ENCODE measurements at places on chromosomes 1 and 21.

DNA sequence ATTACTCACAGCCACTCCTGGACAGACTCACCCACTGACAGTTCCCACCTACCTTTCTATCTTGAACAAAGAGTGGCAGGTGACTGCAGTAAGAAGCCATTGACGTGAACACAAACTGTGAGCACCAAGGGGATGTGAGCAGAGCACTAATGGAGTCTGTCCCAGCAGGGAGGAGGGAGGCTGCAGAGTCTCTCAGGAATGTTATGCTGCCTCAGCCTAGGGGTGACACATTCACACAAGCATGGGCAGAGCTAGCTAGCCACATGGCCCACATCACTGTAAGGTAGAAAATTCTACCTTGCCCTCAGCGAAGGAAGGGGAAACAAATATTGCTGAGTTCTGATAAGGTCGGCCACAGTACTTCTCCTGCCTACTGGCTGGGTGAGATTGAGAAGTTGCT is 56.8 kb upstream of the PTGFRN start:
- DNase-seq = no peak

DNA sequence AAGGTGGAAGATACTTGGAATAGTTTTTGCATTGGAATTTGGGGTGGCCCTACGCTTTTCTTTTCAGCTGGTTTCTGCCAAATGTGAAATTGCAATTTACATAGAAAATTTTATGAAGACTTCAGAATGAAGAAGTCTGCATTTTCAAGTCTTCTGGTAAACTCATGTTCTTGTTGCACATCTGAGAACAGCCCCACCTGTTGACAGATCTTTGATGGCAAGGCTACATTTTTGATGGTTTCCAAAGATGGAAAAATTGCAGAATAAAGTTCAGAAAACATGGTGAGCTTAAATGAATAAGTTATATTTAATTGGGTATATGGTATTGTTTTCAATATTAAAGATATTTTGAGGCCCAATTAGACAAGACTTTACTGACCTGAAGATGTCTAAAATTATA is 25.4 kb downstream of the OLFM3 start:
- no peak for DNase-seq

DNA sequence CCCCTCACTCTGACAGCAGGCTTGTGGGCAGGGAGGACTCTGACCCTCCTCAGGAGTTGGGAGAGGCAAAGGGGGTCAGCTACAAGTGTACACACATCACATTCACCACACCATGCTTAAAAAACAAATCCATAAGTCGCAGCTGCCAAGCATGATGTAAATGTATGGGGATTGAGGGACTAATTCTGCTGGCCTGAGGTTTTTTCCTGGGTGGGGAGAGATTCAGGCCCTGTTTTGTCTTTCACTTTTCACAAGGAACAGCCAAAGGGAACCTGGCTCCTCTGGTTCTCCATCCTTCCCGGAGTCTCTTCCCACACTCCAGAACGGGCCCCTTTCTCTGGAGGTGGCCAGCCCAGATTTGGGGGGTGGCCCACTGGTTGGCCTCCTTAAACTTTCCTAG is 1.3 kb upstream of the MTARC2 start:
- no peak for DNase-seq

DNA sequence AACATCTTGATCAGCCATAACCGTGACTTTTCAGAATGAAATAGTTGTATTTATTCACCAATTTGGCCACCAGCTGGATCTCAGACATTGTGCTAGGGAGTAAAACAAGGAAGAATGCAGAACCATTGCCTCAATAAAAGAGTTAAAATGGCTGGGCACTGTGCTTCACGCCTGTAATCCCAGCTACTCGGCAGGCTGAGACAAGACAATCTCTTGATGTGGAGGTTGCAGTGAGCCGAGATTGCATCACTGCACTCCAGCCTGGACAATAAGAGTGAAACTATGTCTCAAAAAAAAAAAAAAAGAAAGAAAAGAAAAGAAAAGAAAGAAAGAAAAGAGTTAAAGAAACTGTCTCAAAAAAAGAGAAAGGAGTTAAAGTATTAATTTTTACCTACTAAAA is 199.5 kb downstream of the TPR start:
- DNase-seq = no peak

DNA sequence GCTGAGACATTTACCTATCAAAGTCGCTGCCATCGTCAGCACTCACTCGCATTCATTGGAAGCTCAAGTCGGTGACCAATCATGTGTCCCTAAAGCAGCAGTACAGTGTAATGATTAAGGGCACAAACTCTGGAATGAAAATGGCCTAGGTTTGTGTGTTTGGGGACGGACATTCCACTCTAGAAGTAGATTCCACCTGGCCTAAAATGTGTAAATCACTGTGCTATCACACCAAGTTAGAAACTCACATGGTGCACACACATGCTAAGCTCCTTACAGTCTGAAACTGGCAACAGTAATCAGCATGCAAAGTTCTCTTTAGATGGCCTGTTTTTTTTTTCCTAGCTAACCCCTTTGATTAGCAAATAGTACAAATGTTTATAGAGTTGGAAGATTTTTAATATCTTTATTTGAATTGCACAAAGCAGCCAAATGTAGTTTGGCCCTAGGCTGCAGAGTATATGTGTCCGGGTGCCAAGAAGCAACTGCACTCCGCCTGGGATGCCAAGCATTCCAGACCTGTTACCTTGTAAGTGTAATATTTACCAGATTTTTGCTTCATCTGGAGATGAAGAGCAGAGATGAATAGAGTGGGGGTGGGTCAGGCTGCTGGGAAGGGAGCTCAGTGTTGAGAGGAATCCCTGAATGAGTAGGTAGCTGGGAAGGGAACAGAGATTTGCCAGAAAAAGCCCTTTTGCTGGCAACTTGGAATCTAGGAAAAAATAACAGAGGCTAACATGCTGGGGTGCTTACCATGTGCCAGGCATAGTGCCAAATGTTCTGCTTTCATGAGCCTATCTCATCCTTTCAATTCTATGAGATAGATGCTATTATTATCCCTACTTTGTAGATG is 35.2 kb downstream of the TGFB2 start:
- DNase-seq = no peak

DNA sequence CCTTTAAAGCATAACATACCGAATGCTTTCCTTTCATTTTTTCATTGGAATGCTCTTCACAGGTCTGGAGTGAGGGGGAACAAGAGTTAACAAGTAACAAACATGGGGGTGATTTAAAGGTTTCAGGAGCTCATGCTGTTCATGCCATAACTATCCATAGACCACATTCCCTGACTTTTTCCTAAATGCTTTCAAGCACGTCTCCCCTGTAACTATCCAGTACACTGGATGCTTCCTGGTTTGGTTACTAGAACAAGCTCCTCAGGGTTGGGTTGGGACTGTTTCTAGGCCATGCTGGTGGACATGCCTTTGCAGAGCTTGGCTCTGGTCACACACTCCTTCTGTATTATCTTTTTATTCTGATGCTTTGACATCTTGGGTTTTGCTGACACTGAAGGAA is 38.6 kb downstream of the KCNK1 start:
- DNase-seq = no peak

DNA sequence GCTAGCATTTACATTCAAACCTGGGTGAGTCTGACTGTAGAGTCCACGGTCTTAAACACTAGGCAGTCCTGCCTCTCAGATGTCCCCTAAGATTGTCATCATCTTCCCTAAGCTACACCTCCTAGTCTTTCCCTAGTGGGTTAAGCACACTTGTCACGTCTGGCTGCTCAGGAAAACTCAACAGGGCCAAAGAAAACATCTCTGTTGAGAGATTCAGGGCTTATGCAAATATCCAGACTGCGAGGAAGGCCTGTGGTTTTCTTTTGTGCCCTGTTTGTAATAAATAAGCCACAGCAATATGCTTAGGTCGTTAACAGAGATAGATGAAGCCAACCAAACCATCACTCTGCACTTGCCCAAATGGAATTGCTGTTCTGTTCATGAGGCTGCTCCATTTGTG is 472.6 kb upstream of the DEPDC1 start:
- DNase-seq = no peak

DNA sequence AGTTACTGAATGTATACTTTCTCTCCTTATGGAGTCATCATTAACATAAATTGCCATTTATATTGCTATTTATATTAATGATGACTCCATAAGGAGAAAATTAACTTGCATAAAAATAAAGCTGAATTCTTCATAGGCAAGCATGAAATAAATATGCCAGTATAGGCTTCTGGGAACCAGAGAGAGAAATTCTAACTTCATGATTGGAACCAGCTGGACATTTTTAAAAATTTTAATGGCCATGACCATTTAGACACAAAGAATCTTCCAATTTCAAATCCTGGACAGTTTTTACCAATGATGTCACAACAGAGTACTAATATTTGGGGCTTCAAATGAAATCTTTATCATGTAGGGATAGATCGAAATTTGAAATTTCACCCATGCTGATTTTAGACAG is 268.7 kb downstream of the PTGER3 start:
- no peak for DNase-seq

DNA sequence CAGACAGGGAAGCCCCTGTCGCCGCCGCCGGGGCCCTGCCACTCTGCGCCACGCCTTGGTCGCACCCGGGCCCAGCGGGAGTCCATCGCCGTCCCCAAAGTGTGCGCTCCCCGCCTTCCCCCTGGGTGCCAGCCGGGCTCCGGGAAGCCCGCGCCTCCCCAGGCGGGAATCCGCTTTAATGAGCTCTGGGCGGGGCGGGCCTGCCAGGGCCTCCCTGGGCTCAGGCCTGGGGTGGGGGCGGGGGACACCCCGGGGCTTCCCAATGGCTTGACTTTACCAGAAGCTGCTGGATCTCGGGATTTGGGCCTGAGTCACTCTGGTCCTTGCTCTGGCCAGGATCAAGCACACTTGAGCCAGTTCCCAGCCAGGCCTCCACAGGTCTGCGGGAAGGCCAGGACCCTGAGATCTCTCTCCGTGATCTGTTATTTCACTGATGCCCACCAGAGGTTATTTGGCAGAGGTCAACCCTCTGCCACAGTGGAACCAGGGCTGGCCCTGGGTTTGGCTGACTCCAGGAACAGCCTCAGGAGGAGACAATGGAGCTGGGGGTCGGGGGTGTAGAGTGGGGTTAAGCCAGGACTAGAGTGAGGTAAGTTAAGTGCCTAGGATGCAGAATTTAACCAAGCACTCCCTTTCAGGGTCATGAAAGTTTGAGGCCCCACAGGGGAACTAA is 178.4 kb upstream of the EDN2 start:
- no peak for DNase-seq

All from CD4-positive, alpha-beta T cell treated with Interferon gamma for 1 hour (primary cell).